Fibroblast of skin of scalp (primary cell): ENCODE measurements at places on chromosomes 16 and 17.

- no peak for DNase-seq
Observed at GRCh38 chr17:6638046-6638908, 2.2 kb downstream of the KIAA0753 start.

DNA sequence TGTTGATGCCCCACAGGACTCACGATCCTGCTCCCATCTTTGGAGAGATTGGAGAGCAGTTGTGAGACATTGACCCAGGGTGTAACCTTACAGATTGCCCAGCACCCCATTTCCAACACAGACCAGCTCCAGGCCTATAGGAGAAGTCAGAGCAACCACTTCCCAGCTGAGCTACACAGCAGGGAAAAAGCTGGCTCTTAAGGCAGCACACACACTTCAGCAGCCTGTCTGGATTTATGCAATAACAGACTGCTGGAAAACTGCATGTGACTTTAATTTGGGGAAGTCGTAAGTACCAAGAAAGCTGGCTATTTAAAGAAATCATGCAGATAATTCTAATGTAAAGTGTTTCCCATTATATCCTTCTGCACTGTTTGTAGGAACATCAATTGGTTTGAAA, 30.8 kb downstream of the NOG start:
- DNase-seq: no peak

DNA sequence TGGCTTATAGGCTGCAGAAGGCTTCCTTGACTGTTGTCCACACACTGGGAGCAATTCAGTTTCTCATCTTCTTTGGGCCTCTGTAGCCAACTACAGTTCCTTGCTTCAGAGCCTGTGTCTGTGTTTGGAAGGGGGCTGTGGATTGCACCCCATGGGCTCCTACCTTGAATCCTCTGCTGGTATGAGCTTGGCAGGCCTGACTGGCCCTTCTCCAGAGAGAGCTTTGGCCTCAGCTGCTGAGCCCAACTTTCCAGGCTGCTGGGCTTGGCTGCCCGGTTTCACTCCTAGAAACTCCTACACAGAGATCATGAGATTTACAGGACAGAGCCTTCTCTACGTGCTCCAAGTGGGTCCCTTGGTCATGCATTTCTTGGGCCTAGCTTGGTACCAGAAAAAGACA, 354.4 kb downstream of the SNX29 start:
- no peak for DNase-seq

DNA sequence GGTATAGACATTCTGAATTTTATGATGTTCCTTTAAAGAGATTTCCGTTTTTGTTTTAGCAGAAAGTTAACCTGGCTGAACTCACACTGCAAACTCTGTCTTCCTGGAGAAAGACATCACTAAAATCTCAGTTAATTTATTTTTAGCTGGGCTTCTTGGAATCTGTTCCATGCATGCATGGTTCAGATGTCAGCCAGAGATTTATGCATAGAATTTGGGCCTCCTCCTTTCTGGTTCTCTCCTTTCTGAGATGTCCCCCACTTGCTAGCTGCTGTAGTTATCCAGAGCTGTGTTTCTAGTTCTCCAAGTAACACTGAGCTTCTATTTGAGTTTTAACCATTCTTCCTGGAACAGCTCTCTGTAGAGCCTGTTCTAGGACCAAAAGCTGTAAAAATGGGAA, 77.3 kb upstream of the TANC2 start:
- DNase-seq: no peak

- DNase-seq: no peak
Observed at GRCh38 chr16:84368308-84368996, at the start of gene ATP2C2. Gene ATP2C2 (plus strand): TSS chr16:84368538. CDS start chr16:84368616, 78 bp downstream.

DNA sequence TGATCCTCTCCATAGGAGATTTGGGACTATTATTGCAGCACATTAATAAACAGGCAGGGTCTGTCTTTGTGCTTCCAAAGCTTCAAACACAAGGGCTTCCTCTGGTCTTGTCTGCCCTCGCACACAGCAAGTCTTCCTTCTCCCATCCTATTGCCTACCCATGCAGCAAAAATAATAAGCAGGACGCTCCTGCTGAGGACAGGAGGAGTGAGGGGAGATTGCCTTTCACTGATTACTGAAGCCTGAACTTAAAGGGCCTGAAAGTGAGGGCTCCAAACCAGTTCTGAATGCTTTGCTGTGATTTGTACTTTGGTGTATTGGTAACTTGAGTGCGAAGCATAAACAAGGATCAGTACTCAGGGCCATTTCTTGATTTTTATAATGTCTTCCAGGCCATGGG, 197.6 kb upstream of the XYLT1 start:
- no peak for DNase-seq

- no peak for DNase-seq
Observed at GRCh38 chr16:75556431-75556950, 439 bp upstream of the TMEM231 start.

GRCh38 chr16:524274-525040, 3.1 kb upstream of the CAPN15 start:
- no peak for DNase-seq

DNA sequence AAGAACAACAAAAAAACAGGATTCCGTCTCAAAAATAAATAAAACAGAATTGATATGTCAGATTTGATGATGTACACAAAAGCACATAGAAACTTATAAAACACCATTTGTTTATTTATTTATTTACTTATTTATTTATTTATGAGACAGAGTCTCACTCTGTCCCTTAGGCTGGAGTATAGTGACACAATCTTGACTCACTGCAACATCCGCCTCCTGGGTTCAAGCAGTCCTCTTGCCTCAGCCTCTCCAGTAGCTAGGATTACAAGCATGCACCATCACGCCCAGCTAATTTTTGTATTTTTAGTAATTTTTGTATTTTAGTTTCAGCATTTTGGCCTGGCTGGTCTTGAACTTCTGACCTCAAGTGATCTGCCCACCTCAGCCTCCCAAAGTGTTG, 21.4 kb downstream of the BCAS3 start:
- no peak for DNase-seq

GRCh38 chr17:29158488-29159275, 21.5 kb downstream of the MYO18A start:
- peak; percentile 87 for DNase-seq
